ENCODE measurements at places on chromosomes 16 and 17.

GRCh38 chr16:67781565-67781921 lies 24.8 kb downstream of the RANBP10 start:
- DNase-seq = no peak

DNA sequence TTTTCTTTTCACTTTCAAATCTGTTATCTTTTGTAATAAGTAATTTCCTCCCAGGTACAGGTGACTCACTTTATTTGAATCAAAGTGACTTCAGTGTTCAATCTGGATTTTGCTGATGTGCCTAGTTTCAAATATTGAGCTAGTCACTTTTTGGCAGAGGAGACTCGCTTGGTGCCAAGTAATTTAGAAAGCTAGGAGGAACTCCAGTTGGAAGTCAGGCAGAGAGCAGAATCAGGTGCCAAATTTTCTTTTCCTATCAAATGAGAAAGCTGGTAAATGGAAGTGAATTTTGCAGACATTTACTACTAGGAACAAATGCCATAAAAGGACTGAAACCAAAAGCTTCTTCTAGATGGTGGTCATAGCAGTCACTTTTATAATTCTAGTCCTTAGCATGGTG lies 656.0 kb upstream of the KIF2B start:
- no peak for DNase-seq

GRCh38 chr17:56943505-56944125 lies 17.2 kb downstream of the COIL start:
- DNase-seq = no peak

DNA sequence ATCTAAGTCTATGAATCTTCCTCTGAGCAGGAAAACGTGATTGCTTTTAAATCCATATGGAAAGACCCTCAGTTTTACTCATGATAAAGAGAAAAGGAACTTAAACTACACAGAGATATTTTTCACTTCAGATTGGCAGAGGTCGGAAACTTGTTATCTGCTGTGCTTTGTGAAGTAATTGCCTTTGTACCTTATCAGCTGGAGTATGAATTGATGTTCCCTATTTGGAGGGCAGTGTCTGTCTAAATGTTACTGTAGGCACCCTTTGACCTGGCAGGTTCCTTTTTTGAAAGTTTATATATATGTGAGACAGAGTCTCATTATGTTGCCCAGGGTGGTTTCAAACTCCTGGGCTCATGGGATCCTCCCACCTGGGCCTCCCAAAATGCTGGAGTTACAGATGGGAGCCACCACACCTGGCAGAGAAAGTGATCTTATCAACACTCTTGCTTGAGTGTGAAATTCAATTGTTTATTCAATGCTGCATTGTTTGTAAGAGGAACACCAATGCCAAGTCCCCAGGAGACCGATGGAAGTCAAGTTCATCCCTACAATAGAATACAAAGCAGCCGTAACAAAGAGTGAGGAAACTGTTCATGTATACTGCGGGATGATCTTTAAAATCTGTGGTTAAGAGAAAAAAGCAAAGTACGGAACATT lies 52.3 kb downstream of the ABCC1 start:
- DNase-seq = no peak

GRCh38 chr16:75402821-75403475 lies 30.4 kb downstream of the CFDP1 start:
- DNase-seq = no peak

GRCh38 chr16:85577899-85578598 lies 35.1 kb upstream of the GSE1 start:
- no peak for DNase-seq

GRCh38 chr17:55784666-55785065 lies 33.8 kb downstream of the PCTP start:
- DNase-seq = no peak

GRCh38 chr17:45050481-45051059 lies 862 bp downstream of the DCAKD start:
- no peak for DNase-seq

GRCh38 chr17:80445007-80445725 lies 30.2 kb downstream of the ENDOV start:
- DNase-seq = no peak

GRCh38 chr17:69950701-69951418 lies 124.2 kb upstream of the KCNJ16 start:
- DNase-seq = no peak

DNA sequence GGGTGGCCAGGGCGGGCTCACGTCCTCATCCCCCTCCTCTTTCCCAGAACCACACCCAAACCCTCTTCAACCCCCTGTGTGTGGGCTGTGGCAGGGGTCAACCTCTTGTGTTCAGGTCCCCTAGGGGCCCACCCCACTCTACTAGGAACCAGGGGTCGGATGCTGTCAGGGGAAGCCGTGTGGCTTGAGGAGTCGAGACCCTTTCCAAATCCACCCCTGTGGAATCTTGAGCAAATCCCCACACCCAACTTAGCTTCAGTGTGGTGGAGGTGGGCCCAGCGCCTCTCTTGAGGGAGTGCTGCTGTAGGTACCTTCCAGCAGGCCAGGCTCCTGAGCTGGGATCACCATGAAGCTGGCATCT lies 121.5 kb downstream of the MRM1 start:
- DNase-seq = no peak

GRCh38 chr16:8962393-8963009 lies 1.2 kb downstream of the USP7 start:
- no peak for DNase-seq

DNA sequence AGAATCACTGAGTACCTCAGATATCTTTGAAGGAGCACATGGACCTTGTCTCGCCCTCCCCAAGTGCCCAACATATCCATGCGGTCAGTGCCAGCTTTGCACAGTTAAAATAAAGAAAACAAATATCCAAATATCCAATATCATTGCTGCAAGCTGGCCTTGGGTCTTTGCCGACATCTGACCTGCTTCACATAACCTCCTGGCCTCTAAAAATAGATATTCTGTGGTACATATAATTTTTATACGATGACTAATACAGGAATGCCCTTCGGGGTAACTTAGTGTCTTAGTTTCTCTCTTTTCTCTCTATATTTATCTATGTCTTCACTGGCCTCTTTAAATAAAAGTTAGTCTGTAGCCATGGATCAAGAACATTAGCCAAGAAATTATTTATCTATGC lies 67.8 kb downstream of the MAF start:
- no peak for DNase-seq

DNA sequence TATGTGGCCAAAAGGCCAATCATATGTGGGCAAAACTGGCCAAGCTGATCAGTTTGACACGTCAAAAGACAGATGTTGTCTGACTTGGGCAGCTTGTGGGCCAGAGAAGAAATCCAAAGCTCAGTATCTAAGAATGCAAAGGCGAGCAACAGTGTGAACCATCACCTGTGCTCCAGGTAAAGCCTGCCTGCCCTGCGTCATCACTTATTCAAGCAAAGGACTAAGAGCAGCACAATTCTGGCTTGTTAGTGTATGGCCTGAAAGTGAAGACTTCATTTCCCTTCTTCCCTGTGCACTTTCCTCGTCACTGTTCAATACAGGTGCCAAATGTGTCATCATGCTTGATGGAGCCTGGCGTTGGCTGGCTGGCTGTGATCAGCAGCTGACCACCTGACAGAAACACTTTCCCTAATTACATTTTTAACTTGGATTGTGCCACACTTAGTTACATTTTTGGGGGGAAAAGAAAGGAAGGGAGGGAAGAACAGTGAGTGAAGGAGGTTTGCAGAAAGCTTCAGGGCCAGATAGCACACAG lies 4.7 kb downstream of the FAM20A start:
- DNase-seq = no peak

GRCh38 chr17:56754523-56755208 lies 79.1 kb downstream of the C17orf67 start:
- DNase-seq = no peak

- DNase-seq = no peak
Measured at GRCh38 chr16:81392011-81392410, 52.6 kb upstream of the CMIP start.

DNA sequence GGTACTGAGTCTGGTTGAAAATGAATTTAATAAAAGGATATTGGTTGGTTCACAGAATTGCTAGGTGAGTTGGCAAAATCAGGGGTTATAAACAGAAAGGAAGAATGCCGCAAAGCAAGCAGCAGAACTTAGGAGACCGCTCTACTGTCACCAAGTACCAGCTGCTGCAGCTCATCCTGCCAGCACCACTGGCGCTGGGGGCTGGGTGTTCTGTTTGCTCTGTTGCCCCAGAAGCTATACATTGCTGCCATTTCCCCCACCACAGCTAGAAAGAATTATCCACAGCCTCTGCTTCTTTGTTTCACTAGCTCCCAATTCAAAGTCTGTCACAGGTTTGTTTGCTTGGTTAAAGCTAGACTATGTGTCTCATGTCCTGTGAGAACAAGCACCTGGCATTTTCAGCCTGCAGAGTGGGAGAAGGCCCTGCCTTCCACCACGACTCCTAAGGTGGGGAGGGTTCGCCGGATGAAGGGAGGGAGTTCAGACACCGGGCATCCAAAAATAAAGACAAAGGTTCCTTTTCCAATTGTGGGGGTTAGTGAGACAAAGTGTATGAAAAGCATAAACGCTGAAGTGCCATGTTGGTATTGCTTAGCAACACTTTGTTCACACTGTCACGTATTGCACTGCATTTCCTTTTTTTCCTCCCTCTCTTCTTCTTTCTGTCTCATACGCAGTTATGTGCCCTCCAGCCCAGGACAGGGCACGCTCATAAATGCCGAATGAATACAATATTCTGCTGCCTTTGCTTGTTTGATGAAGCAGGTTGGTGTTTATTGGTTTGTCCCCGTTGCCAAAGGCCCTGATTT lies 9.6 kb upstream of the CPD start:
- DNase-seq = no peak

GRCh38 chr17:51580869-51581268 lies 320.5 kb downstream of the UTP18 start:
- no peak for DNase-seq

DNA sequence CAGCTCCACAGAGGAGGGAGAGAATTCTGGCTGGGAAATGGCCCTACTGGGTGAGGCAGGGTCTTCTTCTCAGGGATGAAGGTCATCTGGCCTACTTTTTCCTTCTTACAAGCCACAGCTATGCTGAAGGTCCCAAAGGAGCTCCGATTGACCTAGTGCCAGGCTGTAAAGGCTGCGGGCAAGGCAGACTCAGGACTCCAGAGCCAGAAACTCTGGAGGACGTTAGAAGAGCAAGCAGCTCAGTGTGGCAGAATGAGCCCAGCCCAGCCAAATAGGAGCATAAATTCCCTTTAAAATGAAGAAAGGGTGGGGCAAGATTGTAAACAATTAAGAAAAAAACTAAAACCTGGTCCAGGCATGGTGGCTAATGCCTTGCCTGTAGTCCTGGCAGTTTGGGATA lies 20.1 kb upstream of the CNOT1 start:
- DNase-seq = no peak

DNA sequence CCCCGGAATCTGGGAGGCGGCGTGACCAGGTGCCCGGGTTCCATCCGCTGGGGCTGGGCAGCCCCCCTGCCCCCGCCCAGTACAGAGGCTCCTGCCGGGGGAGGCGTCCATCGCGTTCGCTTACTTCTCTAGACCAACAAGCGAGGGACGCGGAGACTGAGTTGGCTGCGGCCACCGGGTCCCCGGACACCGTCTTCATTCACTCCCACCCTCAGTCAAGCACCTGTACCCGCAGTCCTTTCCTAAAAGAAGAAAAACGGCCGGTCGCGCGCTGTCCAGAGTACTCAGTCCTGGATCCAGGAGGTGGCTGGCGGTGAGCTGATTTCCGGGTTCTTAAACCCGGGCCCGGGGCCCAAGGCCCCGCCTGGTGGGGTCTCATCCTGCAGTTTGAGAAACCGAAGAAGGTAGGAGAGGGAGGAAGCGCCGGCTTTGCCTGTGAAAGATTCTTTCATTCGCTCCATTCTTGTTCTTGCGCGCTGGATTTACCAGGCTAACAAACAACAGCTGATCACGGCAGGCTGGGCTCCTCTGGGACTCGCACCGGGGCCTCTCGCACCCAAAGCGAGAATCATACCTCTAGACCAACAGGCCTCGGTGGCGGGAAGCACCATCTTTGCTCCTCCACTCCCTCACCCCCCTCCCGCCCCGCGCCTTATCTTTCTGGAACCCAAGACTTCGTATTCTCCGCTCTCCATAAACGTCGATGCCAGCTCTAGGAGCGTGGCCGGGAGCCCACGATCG lies 17.4 kb upstream of the OR1F1 start:
- no peak for DNase-seq

DNA sequence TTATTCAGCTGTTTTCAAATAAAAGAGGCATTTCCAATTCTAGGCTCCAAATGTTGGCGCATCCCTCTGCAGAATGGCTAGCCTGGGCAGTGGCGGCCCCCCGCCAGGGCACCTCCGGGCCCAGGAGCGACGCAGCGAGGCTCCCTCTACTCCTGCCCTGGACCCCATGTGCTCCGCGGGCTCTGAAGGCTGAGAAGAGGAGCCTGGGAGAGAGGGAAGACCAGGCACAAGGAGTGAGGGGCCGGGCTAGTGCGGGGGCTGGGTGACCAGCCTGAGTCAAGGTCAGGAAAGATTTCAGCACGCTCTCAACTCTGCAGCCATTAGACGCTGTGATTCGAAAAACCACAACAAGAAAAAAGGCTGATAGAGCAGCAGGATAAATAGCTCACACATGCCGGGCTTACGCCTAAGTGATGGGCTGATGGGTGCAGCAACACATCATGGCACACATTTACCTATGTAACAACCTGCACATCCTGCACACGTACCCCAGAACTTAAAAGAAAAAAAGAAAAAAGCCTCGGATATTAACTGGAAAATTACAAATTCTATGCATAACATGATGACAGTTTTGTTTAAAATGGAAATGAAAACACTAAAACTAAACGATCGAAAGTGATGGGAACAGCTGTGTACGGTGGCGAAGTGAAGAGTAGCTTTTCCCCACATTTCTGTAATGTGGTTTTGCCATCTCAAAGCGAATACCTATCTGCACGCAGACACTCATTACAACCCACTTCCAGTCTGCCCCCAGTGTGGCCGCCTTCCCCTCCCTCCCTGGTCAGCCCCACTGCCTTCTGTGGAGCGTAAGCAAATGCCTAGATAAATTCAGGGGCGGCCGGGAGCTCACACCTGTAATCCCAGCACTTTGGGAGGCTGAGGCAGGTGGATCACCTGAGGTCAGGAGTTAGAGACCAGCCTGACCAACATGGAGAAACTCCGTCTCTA lies 44.4 kb downstream of the MAP1LC3B start:
- DNase-seq = no peak

DNA sequence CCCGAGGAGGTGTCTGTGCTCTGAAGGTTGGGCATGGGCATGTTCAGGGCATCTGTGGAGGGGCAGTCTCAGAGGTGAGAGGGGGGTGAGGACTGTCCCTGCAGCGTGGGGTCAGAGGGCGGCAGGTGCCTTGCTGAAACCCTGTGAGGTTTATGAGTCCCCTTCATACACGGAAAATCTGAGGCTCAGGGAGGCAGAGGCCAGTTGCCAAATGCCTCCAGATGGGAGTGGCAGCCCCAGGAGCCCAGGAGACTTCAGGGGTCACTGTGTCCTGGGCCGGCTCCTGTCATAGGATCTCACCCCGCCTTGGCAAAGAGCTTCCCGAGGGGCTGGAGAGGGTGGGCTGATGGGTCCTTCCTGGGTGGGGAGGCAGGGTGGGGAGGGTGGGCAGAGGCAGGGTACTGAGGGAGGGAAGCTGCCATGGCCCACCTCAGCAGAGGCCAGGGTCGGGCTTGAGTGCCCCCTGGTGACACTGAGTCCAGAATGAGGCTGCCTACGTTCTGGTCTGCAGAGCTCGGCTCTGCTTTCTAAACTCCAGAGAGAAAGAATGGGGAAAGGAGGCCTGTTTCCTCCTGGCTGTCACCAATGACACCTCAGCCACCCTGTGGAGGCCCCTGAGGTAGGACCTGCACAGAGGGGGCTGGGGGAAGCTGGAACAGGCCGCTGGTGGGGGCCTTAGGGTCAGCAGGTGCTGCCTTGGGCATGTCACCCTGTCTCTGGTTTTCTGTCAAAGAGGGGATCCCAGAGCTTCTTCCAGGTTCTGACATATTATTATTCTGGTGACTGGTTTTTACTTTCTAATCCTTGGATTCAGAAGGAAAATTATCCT lies 1.1 kb downstream of the LGALS9 start:
- DNase-seq = no peak
